ENCODE measurements at places on chromosomes 3 and 15. TPM values are rescaled to one million over a fixed set of nuclear protein-coding genes. Genes with fewer than 3 reads are reported as not detected.

DNA sequence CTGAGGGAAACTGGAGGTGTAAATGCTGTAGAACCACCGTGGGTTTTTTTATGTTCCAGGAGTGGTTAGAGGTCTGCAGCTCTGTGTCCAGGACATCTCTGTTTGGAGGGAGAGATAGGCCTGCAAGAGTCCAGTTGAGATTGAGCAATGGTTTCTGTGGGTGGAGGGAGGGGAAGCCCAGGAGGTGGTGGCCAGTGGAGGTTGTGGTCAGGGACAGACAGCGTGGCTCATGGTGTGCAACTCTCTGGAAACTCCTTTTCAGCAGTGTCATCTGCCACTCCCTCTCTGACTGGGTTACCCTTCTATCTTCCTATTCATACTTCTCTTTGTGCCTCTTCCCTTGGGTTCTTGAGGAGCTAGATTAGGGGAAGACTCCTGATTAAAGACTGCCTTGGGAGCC is 9.6 kb downstream of the XCR1 start:
- H3K4me1 ChIP-seq, result no peaks in the 10 kb centered on the region
- no peak overlapping the region for H3K4me3 ChIP-seq
- H3K27me3 ChIP-seq, result no peaks in the 10 kb centered on the region
- no peaks in the 10 kb centered on the region for H3K36me3 ChIP-seq
- no peak for DNase-seq
- H3K27ac ChIP-seq, result no peak overlapping the region

GRCh38 chr15:60391722-60392315 is 6.0 kb downstream of the ANXA2 start:
- DNase-seq, result no peak
- H3K36me3 ChIP-seq, result no peaks in the 10 kb centered on the region
- peaks cover 29% of the 10 kb centered on the region for H3K4me1 ChIP-seq
- H3K27ac ChIP-seq, result peak overlapping the region; percentile 70
- no peak overlapping the region for H3K4me3 ChIP-seq

DNA sequence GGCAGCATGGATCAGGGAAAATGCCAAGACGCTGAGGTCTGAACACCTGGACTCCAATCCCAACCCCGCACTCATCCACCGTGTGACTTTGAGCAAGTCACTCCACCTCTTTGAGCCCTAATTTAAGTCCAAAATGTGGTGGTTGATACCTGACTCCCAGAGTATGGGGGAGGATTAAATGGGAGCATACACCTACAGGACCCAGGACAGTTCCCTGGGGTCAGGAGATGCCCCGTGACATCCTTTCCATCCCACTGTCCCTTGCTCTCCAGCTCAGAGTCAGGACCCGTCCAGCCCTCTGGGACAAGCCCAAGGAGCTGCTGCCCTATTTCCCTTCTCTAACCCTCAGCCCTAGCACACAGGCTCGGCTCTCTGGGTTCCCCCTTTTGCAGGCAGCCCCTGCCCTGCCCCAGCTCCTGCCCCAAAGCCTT is 276.4 kb downstream of the XXYLT1 start:
- no peaks in the 10 kb centered on the region for H3K36me3 ChIP-seq
- H3K27me3 ChIP-seq, result no peaks in the 10 kb centered on the region
- H3K27ac ChIP-seq, result no peak overlapping the region
- no peaks in the 10 kb centered on the region for H3K4me1 ChIP-seq
- DNase-seq, result no peak
- H3K4me3 ChIP-seq, result no peak overlapping the region

GRCh38 chr3:16266714-16267113 is 1.7 kb downstream of the OXNAD1 start:
- H3K27me3 ChIP-seq, result no peaks in the 10 kb centered on the region
- no peak overlapping the region for H3K4me3 ChIP-seq
- no peak for DNase-seq
- no peak overlapping the region for H3K27ac ChIP-seq

TM2D3 gene
- 65.6 TPM for total RNA-seq

TM4SF18 gene
- 4.3 TPM for total RNA-seq

- H3K27ac ChIP-seq, result no peak overlapping the region
- no peaks in the 10 kb centered on the region for H3K4me1 ChIP-seq
- no peak overlapping the region for H3K4me3 ChIP-seq
- H3K36me3 ChIP-seq, result no peaks in the 10 kb centered on the region
- no peaks in the 10 kb centered on the region for H3K27me3 ChIP-seq
Observed at GRCh38 chr3:104750581-104750980, 616.1 kb upstream of the ALCAM start.

DNA sequence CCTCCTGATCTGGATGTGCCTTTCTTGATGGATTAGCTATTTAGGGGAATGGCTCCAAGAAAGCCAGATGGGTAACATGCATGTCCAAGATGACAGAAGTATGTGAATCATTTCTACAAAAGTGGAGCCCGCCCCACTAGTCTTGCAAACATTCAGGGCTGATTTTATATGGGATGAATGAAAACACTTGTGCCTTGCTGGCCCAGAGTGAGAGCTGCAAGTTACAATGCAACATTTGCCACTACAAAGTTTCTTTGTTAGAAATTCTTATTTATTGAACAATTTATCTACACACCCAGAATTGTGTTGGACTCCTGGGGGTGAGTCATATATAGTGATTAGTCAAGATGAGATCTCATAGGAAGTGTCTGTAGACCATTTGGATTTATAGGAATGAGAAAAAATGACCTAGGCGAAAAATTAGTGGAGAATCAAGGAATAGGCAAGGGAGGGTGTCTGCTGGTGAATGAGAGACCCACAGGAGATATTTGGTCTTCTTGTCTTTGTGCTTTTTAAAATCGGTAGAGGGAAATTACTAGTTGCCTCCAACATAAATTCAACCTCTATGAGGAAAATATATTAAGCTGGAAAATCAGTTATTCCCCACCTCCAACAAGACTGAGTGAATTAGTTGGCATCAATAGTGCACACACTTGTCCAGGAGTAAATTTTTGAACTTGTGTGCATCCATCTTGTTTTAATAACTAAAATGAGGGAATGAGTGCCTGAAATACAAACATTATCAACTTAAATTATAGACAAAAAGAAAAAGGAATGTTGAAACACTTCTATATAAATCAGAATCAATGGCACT is 53.5 kb upstream of the DCBLD2 start:
- no peak overlapping the region for H3K27ac ChIP-seq
- no peaks in the 10 kb centered on the region for H3K36me3 ChIP-seq
- no peak for DNase-seq
- H3K27me3 ChIP-seq, result no peaks in the 10 kb centered on the region

GOLGA8B gene
- total RNA-seq, result 109 TPM

ZBTB20 gene
- total RNA-seq, result 74.2 TPM

UCN2 gene
- total RNA-seq, result 0.22 TPM

GRCh38 chr3:123638936-123639689 is 54.3 kb upstream of the HACD2 start:
- H3K27me3 ChIP-seq, result no peaks in the 10 kb centered on the region
- H3K4me3 ChIP-seq, result no peak overlapping the region
- H3K27ac ChIP-seq, result no peak overlapping the region
- DNase-seq, result no peak

GRCh38 chr3:81105206-81105605 is 656.2 kb downstream of the GBE1 start:
- H3K4me1 ChIP-seq, result no peaks in the 10 kb centered on the region
- no peaks in the 10 kb centered on the region for H3K27me3 ChIP-seq
- no peak for DNase-seq
- H3K4me3 ChIP-seq, result no peak overlapping the region
- H3K36me3 ChIP-seq, result no peaks in the 10 kb centered on the region
- H3K27ac ChIP-seq, result no peak overlapping the region

DNA sequence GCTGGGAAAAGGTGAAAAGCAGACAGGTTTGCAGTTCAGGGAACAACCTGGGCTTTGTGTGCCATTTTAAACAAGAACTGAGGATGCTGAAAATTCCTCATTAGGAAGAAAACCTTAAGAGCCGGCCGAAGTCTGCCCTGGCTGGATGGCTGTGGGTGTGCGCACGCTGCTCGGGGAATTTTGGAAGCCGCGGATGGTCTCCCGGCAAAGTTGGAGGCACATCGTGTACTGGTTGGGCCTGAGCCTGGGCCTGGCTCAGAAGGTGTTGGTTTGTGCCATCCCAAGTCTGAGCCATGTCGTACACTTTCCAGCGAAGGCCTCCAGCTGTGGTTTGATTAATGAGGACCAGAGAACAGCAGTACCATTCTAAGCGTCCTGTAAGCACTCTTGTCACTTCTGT is 188.2 kb downstream of the ATP10A start:
- no peaks in the 10 kb centered on the region for H3K36me3 ChIP-seq
- no peaks in the 10 kb centered on the region for H3K4me1 ChIP-seq
- H3K27ac ChIP-seq, result no peak overlapping the region
- H3K27me3 ChIP-seq, result no peaks in the 10 kb centered on the region

- no peak overlapping the region for H3K4me3 ChIP-seq
- H3K4me1 ChIP-seq, result no peaks in the 10 kb centered on the region
- H3K27ac ChIP-seq, result no peak overlapping the region
- no peaks in the 10 kb centered on the region for H3K36me3 ChIP-seq
- H3K27me3 ChIP-seq, result no peaks in the 10 kb centered on the region
- no peak for DNase-seq
Observed at GRCh38 chr3:141610939-141611338, 124.1 kb downstream of the RASA2 start.

ZBTB47 gene
- 14.1 TPM for total RNA-seq

- H3K4me3 ChIP-seq, result no peak overlapping the region
- no peaks in the 10 kb centered on the region for H3K4me1 ChIP-seq
- no peaks in the 10 kb centered on the region for H3K36me3 ChIP-seq
- H3K27me3 ChIP-seq, result no peaks in the 10 kb centered on the region
- no peak overlapping the region for H3K27ac ChIP-seq
Observed at GRCh38 chr3:161213644-161214043, 7.5 kb upstream of the NMD3 start.

DNA sequence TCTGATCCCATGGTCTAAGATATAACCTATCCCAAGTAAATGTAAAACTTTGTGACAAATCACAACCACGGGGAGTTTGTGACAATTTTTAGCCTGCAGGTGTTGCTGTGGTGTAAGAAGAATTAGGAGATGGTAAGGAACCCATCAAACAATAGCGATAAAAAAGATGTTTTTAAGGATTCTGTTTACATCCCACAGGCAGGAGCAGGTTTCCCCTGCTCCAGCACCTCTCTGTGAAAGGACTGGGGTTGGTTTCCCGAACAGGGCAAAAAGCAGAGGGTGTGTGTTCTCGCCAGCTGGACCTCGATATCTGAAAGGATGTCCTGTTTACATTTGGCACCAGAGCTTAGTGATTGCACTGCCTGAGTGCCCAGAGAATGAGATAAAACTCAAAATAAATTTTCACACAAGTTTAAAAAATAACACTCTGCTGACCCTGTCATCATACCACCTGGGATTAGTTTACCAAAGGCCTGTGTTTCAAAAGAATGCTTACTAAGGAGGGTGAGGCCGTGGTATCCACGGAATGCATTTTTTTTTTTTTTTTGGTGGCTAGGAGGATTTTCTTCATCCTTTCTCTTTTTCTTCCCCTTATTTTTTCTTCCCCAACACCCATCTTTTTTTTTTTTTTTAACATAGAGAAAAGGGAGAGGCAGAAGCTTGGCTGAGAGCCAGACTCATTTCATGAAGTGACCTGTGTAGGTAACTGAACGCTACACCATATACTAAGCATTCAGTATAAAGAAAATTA is 151.8 kb upstream of the DPH6 start:
- no peaks in the 10 kb centered on the region for H3K27me3 ChIP-seq
- peak; percentile 43 for DNase-seq
- H3K4me1 ChIP-seq, result peaks cover 12% of the 10 kb centered on the region
- H3K27ac ChIP-seq, result peak overlapping the region; percentile 16

Data from ovary (tissue), 10 donors.